ENCODE measurements at places on chromosomes 1 and 21. TPM values are rescaled to one million over a fixed set of nuclear protein-coding genes. Genes with fewer than 3 reads are reported as not detected.

DNA sequence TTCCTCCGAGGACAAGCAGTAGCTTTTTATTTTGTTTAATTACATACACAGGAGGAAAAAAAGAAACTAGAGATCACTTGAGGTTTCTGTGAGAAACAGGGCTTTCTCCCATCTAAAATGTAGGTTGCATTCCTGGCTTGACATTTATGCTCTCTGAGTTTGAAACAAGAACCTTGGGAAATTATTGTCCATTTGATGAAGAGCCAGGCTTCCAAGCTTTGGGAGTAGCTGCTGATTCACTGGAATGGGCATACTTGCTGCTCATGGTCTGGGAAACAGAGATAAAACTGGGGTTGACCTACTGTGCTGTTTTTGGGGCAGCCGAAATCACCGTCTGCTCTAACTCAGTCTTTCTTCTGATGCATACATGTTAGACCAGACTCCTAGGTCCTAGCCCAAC lies 165.4 kb downstream of the MIS18A start:
- DNase-seq = no peak

- DNase-seq = no peak
These were observed 4.0 kb upstream of the CDA start for GRCh38 chr1:20584890-20585289.

DNA sequence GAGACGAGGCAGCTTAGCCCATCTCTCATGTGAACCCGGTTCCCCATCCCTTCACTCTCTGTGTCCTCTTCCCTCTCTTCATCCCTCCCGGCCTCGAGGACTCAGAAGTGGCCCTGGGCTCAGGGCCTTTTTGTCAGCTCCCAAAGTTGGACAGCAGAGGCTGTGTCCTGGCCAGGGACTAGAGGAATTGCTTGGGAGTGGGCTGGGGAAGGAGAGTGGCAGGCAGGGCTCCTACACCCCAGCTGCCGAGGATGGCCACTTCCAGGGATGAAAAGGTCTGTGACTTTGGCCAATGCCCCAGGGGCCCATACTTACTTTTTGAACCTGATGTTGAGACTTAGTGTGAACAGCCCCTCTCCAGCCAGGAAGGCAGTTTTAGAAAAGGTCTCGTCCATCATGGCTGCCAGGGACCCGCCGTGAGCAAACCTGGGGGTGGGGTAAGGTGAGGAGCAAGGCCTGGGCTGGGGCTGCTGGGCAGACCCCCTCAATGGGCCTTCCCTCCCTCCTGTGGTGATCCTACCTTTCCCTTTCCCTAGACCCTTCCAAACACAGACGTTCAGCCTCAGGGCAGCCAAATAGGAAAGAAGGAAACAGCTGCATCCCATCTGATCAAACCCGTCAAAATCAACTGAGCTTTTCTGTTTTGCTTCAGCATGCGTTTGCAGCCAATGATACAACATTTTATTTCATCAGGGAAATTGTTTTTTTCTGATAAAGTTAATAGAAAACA lies 5.5 kb downstream of the THEM5 start:
- DNase-seq = peak; percentile 92

DNA sequence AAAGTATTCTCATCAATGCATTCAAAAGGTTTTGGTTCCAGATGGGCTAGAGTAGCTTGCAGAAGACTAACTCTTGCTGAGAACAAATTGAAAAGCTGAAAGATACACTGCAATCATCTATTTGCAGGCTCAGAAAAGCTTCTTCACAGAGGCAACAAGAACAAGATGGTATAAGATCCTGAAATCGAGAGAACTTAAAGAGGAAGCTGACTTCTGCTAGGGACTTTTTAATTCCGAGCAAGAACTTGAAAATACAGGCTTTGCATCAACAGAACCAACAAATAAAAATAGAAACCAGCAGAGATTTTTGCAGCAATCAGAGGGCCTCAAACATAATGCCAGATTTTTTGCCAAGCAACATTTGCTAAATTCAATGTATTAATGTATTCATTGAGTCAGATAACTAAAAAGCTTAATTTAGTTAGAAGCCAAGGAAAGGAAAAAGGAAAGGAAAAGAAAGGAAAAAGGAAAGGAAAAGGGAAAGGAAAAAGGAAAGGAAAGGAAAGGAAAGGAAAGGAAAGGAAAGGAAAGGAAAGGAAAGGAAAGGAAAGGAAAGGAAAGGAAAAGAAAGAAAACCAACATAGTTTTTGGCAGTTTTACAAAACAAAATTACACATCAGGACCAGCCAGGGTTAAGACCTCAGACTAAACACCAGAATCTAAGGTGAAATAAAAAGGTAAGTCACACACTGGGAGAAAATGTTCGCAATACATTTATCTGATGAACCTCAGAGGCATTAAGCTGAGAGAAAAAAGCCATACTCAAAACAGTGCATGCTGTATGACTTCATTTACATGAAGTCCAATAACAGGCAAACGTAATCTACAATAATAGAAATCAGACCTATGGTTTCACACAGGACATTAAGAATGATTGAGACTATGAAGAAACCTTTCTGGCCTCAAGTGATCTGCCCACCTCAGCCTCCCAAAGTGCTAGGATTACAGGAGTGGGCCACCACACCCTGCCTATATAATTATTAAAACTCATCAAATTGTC lies 42.6 kb downstream of the FAF1 start:
- DNase-seq = no peak

EEIG2 gene
- total RNA-seq = 7.2 TPM

TNFSF4 gene
- 59.6 TPM for total RNA-seq

SMIM11 gene
- 2.9 TPM for total RNA-seq

- no peak for DNase-seq
These were observed 154.8 kb downstream of the SLC45A1 start for GRCh38 chr1:8472668-8473067.

- DNase-seq = no peak
These were observed 4.0 kb downstream of the TOMM40L start for GRCh38 chr1:161229896-161230295.

GRCh38 chr1:204284929-204285328 lies 71.1 kb upstream of the GOLT1A start:
- no peak for DNase-seq

Measured in endothelial cell of umbilical vein (primary cell).